ENCODE measurements at places on chromosomes 11 and 22.

DNA sequence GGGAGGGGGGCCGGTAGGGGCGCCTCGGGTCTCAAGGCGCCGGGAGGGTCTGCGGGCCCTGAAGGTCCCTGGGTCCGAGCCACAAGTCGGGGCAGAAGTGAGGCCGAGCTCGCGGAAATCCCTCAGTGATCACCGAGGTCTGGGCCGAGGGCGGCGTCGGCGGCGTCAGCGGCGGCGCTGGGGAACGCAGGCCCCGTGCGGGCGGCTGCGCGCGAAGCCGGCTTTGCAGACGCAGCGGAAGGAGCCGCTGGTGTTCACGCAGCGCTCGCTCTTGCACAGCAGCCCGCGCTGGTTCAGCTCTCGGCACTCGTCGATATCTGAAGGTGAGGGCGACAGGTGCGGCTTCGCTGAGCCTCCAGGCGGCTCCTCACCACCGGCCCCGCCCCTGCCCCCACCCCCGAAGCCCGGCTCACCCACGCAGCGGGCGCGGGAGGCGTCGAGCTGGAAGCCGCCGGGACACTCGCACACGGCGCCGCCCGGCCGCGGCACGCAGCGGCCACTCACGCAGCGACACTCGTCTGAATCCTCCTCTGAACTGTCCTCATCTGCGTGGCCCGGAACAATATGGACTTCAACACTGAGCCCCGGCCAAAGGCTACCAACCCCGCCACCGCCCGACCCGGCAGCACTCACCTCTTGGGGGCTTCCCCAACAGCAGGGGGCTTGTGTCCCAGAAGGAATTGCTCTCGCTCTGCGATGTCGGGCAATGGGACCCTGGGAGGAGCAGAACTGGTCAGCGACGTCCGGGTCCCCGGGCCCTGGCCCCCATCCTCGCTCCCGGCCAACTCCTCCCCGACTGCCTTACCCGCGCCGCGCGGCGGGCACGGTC is 14.2 kb downstream of the SCYL1 start:
- no peak for DNase-seq

DNA sequence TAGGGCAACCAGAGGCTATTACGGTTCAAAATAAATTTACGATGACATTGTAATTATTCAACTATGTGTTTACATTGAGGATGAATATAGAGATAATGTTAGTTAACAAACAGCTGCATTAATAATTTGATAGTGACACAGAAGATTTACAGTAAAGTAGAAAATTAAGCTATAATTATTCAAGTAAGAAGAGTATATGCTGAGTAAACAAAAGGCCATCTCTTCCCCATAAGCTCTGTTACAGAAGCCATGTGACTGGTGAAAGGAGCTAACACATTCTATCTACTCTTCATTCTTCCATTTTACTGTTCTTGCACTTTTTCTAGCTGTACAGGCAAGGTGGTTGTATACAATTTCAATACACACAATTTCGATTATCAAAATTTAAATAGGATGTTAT is 54.2 kb downstream of the IMMP1L start:
- DNase-seq = no peak

GRCh38 chr11:94623120-94623735 is 56.1 kb downstream of the PIWIL4 start:
- peak; percentile 49 for DNase-seq

GRCh38 chr22:40232624-40233023 is 54.9 kb downstream of the TNRC6B start:
- no peak for DNase-seq

GRCh38 chr11:31160504-31161422 is 208.8 kb downstream of the DCDC1 start:
- DNase-seq = no peak

DNA sequence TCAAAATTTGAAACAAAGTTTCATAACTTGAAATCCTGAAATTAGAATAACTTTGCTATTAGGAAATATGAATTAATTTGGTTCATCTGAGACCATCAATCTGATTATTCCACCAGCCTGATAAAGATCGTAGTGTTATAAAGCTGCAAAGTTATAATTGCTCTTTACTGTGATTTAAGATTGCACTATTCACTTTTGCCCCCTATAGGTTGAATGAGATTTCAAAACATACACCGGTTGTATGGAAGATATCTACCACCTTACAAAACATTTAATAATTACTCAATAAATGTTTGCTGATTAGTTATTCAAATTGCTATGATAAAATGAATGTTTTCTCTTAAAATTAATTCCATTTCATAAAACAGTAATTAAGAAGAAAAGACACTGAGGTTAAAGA is 26.1 kb downstream of the APIP start:
- no peak for DNase-seq

- DNase-seq = no peak
Observed at GRCh38 chr11:126114486-126115126, 51.9 kb upstream of the CDON start.

GRCh38 chr11:67032830-67033551 is 10.1 kb downstream of the SYT12 start:
- no peak for DNase-seq

GRCh38 chr22:27283714-27284113 is 517.8 kb downstream of the MN1 start:
- no peak for DNase-seq

DNA sequence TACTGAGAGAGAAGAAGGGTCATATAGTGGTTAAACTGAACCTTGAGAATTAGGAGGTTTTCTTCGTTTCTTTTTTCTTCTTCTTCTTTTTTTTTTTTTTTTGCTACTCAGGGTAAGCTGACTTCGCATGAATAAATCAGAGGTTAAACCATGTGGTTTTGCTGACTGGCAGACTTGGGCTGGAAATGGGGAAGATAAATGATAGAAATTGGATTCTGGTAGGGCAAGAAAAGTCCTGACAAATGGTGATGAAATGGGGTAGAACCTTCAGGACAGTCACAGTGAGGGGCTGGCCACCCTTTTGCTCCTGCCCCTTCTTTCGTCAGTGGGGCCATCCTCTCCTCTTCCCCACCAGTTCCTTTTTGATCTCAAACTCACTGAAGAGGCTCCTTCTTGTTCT is 1.6 kb upstream of the SWAP70 start:
- no peak for DNase-seq

DNA sequence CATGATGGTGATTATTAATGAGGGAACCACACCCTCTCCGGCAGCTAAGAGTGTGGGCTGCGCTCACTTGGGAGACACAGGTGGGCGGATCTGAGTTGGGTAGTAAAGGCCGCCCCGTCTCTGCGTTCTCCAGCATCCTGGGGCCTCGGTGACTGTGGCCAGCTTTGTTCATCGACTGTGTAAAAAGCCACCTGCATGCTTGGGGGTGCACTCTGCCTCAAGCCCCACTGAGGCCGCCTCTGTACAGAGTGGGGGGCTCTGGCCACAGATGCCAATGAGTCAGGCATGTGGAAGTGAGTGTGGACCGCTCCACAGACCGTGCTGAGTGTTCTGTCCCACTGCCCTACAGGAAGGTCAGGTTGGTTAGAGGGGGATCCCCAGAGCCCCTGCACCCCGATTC is 192.7 kb downstream of the SHANK2 start:
- DNase-seq = no peak

- DNase-seq = no peak
Observed at GRCh38 chr11:91163619-91164451, 941.0 kb upstream of the CHORDC1 start.
